ENCODE measurements at places on chromosomes 5 and 9.

GRCh38 chr9:37952731-37953130 is 48.8 kb upstream of the SLC25A51 start:
- no peak for DNase-seq

GRCh38 chr5:73186976-73187375 is 14.0 kb downstream of the TMEM174 start:
- DNase-seq: no peak

DNA sequence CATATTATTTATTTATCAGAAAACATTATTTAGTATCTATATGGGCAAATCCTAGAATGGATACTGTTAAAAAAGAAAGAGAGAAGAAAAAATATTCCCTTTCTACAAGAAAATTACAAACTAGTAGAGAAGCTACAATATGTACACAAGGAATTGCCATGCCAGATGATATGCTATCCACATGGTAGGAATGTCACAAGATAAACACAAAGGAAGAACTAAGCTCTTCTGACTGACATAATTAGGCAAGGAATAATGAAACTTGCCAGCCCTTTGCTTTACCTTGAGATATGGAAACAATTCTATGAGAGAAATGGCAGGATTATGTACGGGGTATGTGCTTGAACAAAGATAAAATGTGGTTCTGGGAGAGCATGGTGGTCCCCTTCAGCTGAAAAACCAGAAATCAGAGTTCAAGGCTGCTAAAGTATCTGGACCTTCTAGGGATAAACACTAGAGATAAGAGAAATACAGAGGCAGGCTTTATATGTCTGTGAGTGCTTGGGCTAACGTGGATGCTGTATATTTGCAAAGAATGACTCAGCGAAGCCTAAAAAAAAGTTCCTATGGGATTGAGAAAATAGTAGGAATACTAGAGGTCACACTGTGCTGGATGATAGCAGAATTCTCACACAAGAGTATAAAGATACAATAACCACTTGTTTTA is 451.6 kb downstream of the TLE1 start:
- no peak for DNase-seq

- DNase-seq: no peak
Measured at GRCh38 chr5:17918373-17919104, 284.3 kb downstream of the TAF11L14 start.

DNA sequence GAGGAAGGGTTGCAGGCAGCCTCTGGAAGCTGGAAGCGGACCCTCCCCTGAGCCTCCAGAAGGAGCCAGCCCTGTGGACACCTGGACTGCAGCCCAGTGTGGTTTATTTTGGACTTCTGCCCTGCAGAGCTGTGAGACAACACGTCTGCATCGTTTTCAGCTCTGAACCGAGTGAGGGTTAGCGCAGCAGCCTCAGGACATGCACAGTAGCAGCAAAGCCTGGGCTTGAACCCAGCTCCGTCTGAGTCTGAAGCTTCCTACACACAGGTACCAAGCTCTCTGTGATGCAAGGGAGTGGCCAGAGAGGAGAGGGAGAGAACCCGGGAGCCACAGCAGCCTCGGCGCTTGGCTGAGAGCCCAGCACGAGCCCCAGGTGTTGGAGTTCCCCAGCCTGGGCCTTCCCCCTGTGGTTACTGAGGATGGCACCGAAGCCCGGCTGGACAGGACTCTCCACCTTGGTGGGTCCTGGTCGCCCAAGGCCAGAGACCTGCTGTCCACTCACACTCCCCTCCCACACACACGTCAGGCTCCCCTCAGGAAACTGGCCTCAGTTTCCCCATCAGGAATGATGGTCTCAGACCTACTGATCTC is 128.2 kb downstream of the OLFM1 start:
- no peak for DNase-seq

GRCh38 chr9:69001921-69002320 is 12.0 kb downstream of the PRKACG start:
- DNase-seq: no peak

- DNase-seq: no peak
Measured at GRCh38 chr5:27701931-27702903, 663.8 kb upstream of the CDH9 start.

- DNase-seq: no peak
Measured at GRCh38 chr9:130002320-130002719, 40.7 kb downstream of the FNBP1 start.

GRCh38 chr9:89657295-89657694 is 52.5 kb downstream of the GADD45G start:
- DNase-seq: no peak

DNA sequence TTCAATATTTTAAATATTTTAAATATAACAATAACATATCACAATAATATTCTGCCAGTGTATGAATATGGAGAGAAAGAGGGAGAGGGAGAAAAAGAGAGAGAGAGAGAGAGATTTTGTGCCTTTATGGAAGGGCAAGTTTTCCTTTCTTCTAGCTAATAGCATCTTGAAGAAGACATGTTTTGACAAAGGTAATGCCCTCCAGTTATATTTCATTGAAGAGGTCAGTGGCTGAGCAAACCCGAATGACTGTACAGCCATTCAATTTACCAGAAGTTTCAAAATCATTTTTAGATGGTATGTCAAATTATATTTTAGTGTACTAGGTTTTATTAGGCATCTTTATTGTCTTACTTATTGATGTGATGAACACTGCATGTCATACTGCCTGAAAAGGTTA is 139.3 kb downstream of the EMB start:
- no peak for DNase-seq

- DNase-seq: no peak
Measured at GRCh38 chr5:142086679-142087078, 21.9 kb upstream of the NDFIP1 start.

- no peak for DNase-seq
Measured at GRCh38 chr5:169946743-169947295, 33.5 kb downstream of the INSYN2B start.

DNA sequence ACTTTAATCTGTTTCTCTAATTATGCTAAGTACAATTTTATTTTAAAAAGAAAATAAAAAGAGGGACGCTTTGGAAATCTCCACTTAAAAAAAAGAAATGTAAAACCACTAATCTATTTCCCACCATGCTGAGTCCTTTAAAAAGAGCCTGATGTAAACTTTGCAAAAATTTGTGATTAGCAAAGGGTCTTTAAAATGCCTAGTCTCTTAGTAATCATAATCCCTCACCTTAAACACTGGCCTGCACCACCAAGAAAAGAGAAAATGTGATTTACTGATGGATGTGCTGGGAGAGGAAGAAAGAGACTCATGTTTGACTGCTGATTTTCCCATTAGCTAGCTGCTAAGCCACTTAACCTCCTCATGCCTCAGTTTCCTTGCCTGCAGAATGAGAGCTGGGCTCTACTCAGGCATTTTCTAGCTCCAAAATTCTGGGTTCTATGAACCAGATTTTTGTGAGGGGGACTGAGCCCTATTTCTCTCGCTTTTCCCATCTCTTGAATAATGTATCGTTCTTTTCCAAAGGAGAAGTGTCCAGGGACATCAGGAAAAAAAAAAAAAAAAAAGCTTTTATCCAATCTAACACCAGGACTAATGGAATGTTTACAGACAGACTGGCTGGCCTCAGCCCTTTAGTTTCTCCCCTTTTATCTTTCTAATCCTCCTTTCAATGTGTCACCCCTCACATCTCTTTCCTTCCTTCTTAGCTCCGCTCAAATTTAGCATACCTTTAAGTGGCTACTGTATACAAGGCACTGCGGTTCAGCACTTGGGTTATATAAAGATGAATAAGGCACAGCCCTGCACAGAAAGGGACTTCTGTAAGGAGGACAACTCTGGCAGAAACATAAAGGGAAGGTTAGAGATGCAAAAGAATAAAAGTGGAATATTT is 312.4 kb downstream of the ARL15 start:
- DNase-seq: no peak

GRCh38 chr5:59795141-59795540 is 98.4 kb downstream of the PDE4D start:
- DNase-seq: no peak

DNA sequence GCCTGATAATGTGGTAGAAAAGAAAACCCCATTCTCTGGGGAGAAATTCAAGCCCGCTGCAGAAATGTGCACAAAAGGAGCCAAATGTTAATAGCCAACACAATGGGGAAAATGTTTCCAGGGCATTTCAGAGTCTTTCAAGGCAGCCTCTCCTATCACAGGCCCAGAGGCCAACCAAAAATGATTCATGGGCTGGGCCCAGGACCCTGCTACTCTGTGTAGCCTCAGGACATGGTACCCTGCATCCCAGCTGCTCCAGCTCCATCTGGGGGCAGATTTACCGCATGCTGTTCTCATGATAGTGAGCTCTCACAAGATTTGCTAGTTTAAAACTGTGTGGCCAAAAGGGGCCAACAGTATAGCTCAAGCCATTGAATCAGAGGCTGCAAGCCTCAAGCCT is 41.1 kb downstream of the RAPGEF6 start:
- DNase-seq: no peak

GRCh38 chr5:159902444-159903121 is 13.7 kb upstream of the ADRA1B start:
- no peak for DNase-seq

- DNase-seq: no peak
Measured at GRCh38 chr5:107135391-107135790, 535.3 kb downstream of the EFNA5 start.

DNA sequence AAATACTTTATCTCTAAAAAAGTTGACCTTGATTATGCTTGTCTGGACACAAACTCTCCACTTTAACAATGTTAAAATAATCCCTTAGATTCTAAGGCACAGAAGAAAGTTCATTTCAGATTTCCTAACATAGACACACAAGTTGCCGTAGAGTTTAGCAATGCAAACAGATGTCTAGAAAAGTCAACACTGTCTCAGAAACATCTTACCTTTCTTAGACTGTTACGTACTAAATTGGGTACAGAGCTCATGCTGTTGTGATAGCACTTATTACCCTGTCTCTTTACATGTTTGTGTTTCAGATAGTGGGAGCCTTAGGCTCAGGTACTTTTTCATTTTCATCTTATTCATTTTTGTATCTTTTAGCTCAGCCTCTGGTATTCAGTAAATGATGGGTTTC is 52.0 kb downstream of the C5 start:
- DNase-seq: no peak

DNA sequence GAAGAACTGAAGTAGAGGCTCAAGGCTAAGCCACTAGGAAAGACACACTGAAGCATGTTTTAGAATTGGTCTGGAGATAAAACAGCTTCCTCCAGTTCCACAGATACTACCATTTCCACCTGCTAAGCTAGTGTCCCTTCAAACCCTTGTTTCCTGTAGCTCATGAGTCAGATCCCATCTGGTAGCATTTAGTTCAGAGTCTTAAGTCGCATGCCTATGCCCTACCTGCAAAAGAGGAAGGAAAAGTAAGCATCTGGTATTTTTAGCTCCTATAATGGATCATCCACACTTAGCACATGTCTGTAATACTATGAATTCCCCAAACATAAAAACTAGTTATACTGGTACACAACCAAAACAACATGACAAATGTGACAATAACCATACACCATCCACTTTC is 92.1 kb downstream of the CDKN2A start:
- no peak for DNase-seq
